ENCODE measurements at places on chromosomes 4 and X.

DNA sequence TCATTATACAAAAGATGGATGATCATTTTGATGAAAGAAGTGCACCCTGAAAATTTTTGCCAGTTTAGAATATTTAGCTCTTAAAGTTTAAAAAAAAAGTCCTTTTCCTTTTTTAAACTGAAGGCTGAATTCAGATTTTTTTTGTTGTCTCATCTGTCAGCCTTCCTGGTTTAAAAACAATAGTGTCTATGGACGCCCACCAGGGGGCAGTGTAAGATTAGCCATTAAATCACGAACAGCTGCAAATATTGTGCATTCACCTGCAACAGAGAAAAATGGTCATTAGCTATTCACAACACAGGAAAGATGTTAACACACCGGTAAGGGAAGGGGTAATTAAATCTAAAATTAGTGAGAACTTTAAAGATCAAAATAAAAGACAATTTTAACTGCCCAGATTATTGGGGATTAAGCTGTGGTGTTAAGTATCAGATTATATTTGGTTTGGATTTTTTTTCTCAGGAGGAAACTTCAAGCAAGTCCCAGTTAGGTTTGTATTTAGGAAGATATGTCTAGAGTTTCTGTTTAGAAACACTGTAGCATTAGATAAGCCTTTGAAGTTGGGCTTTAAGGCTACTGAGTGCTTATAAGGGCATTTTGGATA is 4.4 kb upstream of the CXorf38 start:
- DNase-seq: peak; percentile 17

GRCh38 chr4:153004081-153004850 is 68.1 kb downstream of the FHDC1 start:
- DNase-seq: no peak

- DNase-seq: no peak
These were observed 212.3 kb upstream of the BCOR start for GRCh38 chrX:40310016-40310415.

GRCh38 chr4:68871809-68872642 is 56.2 kb downstream of the UGT2B10 start:
- no peak for DNase-seq

DNA sequence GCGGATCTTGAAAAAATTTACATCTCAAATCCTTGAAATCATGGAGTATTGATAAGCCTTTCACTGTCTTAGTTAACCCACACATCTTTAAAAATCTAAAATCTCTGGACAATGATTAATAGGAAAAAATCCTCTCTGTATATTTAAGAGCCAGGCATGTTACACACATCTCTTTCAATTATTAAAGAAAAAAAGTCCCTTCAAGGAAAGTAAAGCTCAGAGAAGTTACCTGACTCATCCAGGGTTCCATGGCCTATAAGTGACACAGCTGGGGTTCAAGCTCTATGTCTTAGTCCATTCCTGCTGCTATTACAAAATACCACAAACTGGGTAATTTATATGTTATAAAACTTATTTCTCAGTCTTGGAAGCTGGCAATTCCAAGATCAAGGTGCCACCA is 14.2 kb upstream of the FGF16 start:
- DNase-seq: no peak

- no peak for DNase-seq
These were observed 95.4 kb downstream of the NYX start for GRCh38 chrX:41542536-41542935.

- DNase-seq: no peak
These were observed 330.1 kb upstream of the RPS6KA3 start for GRCh38 chrX:20596856-20597255.

- DNase-seq: no peak
These were observed 2.2 kb downstream of the TXLNG start for GRCh38 chrX:16788477-16788876.

DNA sequence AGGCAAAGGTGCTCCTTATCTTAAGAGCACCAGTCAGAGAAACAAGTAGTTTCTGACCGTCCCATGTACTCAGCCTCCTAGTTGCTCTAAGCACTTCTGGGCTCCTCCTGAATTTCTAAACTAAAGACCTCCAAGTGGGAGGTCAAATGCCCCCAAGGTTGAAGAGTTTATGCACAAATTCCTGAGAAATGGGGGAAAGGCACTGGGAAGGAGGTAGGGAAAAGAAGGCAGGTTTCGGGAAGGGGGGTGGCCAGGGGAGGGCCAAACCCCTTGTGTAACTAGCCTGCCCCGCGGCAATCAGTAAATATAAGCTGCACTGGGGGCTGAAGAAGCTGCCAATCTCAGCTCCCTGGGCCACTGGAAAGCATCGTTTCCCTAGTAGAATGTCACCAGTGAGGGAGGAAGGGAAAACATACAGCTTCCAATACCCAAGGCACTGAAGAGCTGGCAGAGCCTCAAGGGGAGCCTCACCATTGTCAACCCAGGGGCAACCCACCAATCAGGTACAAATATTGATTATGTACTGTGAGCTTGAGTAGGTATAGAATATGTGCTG is 3.4 kb downstream of the FOXO4 start:
- DNase-seq: no peak

- DNase-seq: no peak
These were observed 126.6 kb upstream of the ACSL4 start for GRCh38 chrX:109859651-109860050.

DNA sequence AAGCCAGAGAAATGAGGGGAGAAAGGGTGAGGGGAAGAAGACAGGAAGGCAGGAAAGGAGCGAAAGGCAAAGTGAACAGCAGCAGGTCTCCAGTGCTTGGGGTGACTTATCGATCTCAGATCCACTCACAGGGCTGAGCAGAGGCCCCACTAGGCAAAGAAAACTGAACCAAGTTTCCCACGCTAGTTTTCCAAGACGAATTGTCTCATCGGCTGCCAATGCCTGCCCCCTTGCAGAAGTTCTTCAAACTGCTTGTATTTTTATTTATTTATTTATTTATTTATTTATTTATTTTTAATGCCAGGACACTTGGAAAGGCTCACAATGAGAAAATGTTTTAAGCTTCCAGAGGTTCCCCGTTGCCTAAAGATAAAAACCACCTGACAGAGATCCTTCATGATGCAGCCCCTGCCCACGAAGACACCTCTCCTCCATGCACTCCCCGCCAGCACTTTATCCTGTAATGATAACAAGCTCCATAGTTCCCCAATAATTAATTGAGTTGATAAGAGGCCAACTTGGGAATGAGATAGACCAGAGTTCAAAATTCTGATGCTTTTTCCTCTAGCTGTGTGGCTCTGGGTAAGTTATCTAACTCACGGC is 43.2 kb downstream of the QDPR start:
- no peak for DNase-seq

- DNase-seq: no peak
These were observed 95.1 kb downstream of the IL15 start for GRCh38 chr4:141731481-141731880.

- DNase-seq: no peak
These were observed 16.6 kb downstream of the SOWAHB start for GRCh38 chr4:76881375-76881774.

- DNase-seq: no peak
These were observed 85.9 kb upstream of the ACSL4 start for GRCh38 chrX:109818976-109819375.
